M059J (cell line): ENCODE measurements at places on chromosomes 16 and 17.
A peak's percentile ranks its signal among the peaks of the same experiment; 100 is the strongest.

- DNase-seq: no peak
These were observed 6.9 kb upstream of the DHRS7B start for GRCh38 chr17:21119919-21120249.

GRCh38 chr16:14193316-14193871 lies 122.3 kb downstream of the MRTFB start:
- DNase-seq: no peak

- DNase-seq: no peak
These were observed 1.4 kb upstream of the BEAN1 start for GRCh38 chr16:66425651-66426050.

DNA sequence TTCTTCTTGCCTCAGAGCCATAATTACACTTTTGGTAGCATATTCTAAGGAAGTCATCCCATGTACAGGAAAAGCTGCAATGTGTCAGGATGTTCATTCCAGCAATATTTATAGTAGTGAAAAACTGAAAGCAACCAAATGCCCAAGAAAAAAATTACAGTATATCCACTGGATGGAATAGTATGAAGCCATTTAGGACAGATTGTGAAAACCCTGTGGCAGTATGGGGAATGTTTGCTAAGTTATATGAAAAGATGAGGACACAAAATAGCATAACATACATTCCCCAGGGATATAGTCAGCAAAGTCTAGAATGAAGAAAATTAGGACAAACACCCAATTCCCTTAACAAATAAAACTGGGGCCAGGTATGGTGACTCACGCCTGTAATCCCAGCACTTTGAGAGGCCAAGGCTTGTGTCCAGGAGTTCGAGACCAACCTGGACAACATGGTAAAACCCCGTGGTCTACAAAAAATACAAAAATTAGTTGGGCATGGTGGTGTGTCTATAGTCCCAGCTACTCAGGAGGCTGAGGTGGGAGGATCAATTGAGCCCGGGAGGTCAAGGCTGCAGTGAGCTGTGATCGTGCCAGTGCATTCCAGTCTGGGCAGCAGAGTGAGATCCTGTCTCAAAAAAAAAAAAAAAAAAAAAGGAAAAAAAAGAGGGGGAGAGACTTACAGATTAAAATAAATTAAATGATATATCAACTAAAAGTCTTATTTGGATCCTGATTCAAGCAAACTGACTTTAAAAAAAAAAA lies 2.3 kb downstream of the LRRC3C start:
- DNase-seq: peak; percentile 82

- no peak for DNase-seq
These were observed 77.2 kb upstream of the IRX3 start for GRCh38 chr16:54363766-54364165.

- no peak for DNase-seq
These were observed 136.6 kb upstream of the ELAC2 start for GRCh38 chr17:13154398-13154797.
